ENCODE measurements at places on chromosomes 6 and 20.

GRCh38 chr6:115468272-115469005 lies 592.3 kb downstream of the FRK start:
- DNase-seq: no peak

DNA sequence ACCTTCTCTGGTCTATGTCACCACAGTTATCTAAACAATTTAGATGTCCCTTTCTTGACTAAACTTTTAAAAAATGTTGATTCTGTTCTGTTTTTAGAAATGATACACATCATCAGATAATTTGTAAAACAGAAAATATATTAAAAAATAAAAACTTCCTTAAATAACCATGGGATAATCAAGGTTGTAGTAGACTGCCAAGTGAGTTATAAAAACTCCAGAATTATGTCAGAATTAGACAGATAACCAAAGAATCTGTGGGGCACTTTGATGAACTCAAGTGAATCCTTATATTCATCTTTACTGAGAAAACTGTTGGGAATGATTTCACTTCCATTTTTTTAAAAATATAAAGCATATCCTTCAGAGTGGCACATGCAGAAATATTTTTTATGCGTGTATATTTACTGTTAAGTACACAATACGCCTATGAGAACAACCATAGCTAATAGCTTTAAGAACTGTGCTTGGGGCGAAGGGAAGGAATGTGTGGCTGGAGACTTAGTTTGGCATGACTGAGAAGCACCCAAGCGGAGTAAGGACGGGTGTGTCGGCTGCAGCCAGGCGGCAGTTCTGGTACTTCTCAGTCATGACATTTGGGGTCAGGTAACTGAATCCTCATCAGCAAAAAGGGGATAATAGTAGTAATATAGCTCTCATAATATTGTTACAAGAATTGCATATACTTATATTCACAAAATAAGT lies 604.7 kb upstream of the CITED2 start:
- no peak for DNase-seq

DNA sequence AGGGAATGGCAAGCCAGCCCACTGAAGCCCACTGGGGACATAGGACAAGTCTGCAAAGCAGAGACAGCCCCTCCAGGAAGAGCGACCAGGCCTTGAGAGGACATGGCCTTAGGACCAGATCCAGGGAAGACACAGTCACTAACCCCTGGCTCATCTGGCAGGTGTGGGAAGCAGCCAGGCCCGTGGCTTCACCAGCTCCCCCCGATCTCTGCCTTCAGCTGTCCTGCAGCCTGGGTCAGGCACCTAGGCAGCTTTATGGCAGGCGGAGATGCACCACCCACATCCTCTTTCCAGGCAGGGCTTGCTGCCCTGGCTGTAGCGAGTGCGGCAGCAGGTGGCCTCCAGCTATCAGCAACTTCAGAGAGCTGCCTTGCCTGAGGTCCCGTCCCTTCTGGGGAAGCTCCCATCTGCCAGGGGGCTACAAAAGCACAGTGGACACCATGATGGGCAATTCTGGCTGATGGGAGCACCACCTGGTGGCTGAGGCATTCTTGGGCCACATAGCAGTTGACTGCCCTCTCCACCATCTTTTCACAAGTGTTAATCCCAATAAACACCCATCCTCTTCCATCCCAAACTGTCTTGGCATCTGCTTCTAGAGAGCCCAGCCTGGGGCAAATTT lies 85.8 kb downstream of the DZANK1 start:
- no peak for DNase-seq

DNA sequence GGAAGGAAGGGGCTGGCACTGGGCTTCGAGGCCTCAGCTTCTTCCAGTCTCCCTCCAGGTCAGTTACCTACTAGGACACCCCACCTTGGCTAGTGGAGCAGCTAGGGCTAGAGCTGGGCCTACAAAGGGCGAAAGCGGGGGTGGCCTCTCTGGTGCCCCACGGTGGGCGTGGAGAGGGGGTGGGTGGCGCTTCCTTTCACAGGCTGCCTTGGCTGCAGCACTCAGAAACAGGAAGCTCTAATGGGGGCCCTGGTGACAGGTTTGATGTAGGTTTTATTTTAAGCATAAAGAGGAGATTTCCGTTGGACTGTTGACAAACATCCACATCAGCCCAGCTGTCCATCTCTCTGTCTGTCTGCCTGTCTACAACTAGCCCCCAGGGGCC lies 13.4 kb downstream of the FAM110A start:
- no peak for DNase-seq

DNA sequence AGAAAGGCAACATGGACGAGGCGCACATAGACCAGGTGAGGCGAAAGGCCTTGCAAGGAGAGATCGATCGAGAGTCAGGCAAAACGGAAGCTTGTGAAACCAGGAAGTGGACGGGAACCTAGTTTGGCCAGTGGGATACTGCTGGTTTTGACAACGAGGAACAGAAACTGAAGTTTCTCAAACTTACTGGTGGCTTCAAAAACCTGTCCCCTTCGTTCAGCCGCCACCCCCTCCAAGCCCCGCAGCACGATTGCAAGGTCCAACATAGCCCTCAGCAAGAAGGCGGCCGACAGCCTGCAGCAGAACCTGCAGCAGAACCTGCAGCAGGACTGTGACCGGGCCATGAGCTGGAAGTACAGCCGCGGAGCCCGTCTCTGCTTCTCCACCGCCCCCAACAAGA lies 238.0 kb downstream of the KHDC1L start:
- DNase-seq: no peak

GRCh38 chr6:138328210-138328609 lies 49.5 kb upstream of the SMIM28 start:
- DNase-seq: no peak

DNA sequence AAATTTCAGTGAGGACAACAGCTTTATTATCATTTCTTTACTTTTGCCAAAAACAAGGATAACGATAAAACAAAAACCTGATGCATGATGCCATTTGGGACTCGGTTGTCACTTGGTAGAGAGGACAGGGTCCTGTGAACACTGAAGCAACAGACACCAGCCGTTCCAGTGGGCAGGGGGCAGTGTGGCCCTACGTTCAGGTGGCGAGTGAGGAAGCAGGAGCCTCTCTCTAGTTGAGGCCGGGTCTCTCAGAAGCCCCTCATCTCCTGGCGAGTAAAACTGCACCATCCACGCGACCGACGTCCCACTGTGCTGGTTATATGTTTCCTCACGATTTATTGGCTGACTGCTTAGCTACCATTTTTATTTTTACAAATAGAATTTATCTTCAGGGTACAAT lies 231.6 kb downstream of the THBS2 start:
- no peak for DNase-seq

DNA sequence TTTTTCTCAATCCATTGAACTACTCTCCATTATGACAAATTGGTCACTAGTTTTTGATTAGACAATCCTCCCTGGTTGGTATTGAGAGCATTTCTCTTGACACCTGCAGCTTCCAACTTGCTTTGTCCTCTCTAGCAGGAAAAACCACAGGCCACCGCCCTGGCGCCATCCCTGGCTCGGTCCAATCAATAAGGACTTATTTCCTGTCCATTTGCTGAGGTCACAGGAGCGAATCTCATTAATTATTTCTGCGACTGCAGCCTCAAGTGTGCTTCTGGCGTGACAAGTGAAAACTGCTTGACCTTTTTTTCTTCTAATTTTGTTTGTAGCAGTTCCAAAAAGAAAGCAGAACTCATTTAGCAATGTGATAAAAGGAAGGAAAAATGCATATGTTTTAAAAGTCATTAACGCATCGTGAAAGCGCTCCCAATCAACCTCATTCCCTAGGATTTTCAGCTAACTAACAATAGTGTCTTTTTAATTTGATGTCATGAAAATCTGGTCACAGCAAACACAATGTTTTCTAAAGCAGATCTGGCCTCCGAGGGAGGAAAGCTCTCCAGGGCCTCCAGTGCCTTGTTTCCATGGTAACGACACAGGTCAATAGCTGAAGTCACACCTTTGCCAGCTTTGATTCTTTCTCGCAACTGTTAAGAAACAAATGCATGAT lies 39.0 kb upstream of the BEND3 start:
- no peak for DNase-seq

- DNase-seq: no peak
Measured at GRCh38 chr20:19251958-19252357, 39.5 kb downstream of the SLC24A3 start.

DNA sequence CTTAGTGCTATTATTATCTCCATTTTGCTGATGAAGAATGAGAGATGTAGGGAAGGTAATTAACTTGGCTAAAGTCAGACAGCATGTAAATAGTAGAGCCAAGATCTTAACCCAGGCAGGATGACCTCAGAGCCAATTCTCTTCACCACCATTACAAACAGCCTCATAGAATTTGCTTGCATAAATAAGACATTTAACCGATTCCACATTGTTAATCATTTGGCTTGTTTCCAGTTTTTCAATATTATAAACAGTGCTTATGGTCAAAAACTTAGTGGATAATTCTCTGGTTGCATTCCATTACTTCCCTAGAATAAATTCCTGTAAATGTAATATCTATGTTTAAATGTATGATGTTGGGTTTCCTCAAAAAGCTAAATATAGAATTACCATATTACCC lies 19.1 kb upstream of the PRDM1 start:
- no peak for DNase-seq

GRCh38 chr20:41080866-41081265 lies 52.2 kb downstream of the TOP1 start:
- no peak for DNase-seq

- DNase-seq: no peak
Measured at GRCh38 chr20:11083841-11084240, 410.0 kb upstream of the JAG1 start.

DNA sequence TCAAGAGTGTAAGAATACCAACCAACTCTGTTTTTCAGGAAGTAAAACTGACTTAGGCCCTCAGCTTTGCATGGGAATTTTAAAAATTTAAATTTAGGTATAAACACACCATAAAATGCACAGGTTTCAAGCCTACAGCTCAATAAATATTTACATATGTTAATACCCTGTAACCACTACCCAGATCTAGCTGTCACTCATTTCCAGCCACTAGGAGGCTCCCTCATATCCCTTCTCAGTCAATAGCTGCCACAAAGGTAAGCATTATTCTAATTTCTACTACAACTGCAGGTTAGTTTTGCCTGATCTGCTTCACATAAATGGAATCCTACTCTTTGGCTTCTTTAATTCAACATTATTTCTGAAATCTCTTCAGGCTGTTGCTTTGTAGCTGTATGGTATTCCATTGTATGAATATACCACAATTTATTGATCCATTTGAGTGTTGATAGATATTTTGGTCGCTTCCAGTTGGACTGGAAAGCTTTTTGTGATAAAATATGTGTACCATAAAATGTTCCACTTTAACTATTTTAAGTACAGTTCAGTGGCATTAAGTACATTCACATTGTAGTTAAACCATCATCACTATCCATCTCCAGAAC lies 32.5 kb upstream of the MEI4 start:
- no peak for DNase-seq

Measured in stimulated activated CD4-positive, alpha-beta T cell treated with anti-CD3 and anti-CD28 coated beads, Interleukin-15, amount 100 ng/mL, for 1 hour (primary cell).